Natural killer cell (primary cell): ENCODE measurements at places on chromosomes 1 and 21. TPM values are rescaled to one million over a fixed set of nuclear protein-coding genes. Genes with fewer than 3 reads are reported as not detected.

PRAMEF12 gene
- not detected for total RNA-seq

CGN gene
- total RNA-seq, result 0.80 TPM

AADACL3 gene
- total RNA-seq, result not detected

BARHL2 gene
- not detected for total RNA-seq

- DNase-seq, result no peak
These were observed 53.1 kb upstream of the GPR37L1 start for GRCh38 chr1:202069662-202070061.

- no peak for DNase-seq
These were observed 88.5 kb upstream of the VCAM1 start for GRCh38 chr1:100631015-100631551.

- DNase-seq, result no peak
These were observed 39.3 kb downstream of the MAGI3 start for GRCh38 chr1:113429461-113430153.

GRCh38 chr1:12053752-12054548 is 9.2 kb upstream of the TNFRSF8 start:
- DNase-seq, result no peak

GRCh38 chr1:210364479-210364878 is 35.8 kb downstream of the HHAT start:
- no peak for DNase-seq

- no peak for DNase-seq
These were observed 62.2 kb upstream of the RUNX3 start for GRCh38 chr1:24992124-24992760.

GRCh38 chr1:219413536-219413935 is 199.4 kb downstream of the ZC3H11B start:
- no peak for DNase-seq

DNA sequence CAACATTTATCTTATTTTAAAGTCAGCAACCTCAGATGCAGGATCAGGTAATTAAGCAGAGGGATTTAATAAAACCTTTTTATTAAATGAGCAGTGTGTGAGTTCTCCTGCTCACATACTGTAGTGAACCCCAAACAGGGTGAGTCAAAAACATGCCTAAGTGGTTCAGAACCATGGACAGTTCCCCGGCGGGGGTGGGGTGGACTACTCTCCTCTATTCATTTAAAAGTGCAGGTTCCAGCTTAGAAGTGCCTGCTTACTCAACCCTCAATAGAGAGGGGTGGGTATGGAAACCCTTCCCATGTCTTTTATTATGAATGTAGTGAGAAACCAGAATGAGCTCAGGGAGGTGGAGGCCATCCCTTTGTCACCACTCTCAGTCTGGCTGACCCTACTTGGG is 397.9 kb downstream of the HHAT start:
- no peak for DNase-seq

DNA sequence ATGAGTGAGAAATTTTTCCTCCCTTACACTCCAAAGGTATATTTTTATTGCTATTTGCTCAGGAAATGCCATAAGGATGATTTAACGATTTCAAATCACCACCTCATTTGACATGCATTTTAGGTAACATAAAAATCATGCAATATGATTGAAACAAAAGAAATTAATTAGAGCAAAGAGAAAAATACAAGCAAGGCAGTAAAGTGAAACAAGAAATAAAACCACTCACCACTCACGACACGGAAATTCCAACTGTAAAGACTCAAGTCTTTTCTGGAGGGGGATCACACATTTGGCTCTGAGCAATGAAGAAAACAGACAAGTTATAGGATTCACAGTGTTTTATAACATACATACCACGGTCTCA is 86.8 kb upstream of the ARHGAP29 start:
- no peak for DNase-seq

- DNase-seq, result no peak
These were observed 55.4 kb upstream of the SCYL3 start for GRCh38 chr1:169949139-169949538.

GRCh38 chr21:44614161-44614631 is 2.3 kb downstream of the KRTAP10-8 start:
- no peak for DNase-seq

GRCh38 chr1:2428490-2428889 is 16.1 kb upstream of the PEX10 start:
- no peak for DNase-seq

GRCh38 chr1:45325851-45326506 is 716 bp upstream of the HPDL start:
- DNase-seq, result no peak

DNA sequence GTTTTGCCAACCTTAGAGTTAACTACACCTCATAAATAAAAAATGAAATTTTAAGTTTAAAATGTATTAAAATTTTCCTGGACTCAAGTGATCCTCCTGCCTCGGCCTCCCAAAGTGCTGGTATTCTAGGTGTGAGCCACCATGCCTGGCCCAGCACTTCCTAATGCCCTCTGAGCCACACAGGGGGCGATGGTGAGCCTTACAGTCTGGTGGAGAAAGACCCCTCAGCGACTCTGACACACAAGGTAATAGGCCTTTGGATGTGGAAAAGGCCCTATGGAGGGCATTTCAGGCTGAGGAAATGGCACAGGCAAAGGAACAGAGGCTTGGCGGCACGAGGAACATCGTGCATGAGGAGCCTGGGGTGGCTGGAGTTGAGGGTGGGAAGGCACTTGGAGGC is 6.7 kb downstream of the CITED4 start:
- DNase-seq, result no peak

DNA sequence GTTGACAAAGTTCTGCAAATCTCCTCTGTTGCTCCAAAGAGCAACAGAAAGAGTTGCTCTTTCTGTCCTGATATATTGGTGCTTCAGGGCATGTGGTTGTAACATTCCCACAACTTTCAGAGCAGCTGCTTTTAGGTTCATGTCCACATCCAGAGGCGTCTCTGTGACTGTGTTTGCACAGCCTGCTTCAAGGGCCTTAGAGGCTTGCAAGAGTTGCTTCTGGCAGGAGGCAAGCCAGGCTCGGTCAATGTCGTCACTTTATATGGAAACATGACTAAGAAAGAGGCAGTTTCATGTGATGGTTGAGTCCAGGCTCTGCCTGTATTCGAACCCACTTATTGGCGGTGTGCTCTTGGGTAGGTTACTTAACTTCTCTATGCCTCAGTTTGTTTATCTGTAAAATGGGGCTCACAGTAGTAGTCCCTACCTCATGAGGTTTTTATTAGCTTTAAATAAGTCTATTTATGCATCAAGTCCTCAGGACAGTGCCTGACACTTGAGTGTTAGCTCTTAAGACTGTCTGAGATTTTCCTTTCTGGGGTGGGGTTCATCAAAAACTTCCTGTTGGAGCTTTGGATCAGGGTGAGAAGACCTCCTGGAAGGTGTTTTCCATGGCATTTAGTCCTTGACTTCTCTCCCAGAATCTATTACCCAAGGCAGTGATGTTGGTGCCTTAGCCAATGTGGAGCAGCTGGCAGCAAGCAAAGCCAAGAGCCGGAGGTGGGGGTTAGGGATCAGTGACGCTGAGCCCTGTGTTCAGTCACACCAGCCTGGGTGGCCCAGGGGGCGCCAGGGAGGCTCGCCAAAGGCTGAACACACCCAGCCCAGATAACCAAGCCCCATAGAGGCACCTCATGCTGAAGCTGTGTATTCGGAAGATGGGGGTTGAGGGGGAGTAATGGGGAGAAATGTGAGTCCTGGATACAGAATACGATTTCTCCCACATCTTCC is 18.9 kb downstream of the LHX4 start:
- no peak for DNase-seq

DNA sequence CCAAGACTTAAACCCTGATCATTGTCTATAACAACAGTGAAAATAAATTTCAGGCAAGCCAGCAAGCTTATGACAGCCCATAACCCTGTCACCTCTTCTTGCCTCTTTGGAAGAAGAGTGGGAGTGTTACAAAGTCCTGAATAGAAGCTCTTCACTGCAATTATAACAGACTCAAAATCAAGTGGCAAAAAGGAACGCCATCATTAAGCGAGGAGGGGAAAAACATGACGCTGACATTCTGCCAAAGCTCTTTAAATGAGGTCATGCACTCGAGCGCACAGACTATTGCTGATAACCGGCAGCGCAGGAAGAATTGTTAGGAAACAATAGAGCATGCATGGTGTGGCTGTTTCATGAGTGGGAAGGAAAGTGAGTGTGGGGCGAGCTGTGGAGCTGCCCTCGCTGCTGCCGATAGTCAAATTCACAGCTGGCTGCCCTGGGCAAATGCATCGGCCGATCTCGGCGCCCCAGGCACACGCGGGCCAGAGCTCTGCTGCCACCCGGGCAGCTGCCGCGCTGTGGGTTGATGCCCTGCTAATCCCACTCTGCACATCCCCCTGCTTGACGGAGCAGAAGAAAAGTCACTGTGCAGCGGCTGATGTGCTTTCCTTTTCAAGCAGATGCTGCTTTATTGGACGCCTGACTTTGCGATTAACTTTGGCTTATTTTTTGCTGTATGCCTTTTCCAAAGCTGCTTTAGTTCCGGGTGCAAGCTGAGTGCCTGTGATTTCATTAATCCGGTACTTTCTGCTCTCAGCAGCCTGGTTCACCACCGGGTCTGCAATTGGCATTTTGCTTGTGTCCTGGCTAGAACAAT is 102.4 kb upstream of the ST6GALNAC5 start:
- no peak for DNase-seq

DNA sequence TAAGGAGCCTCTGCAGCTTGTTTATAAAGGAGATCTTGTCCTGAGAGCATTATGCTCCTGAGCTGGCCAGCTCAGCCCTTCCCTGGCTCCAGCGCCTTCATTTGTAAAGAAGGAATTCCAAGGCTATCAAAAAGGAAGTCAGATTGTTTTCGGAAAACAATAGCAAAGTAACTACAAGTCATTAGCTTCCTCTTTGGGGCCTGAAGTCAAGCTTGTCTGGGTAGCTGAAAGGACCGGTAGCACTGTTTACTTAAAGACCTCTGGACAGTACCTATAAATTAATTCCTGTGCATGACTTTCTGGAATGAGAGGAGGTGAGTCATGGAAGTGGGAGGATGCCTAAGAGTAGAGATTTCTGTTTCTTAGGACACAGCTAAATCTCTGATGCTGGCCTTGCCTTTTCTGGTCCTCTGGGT is 20.7 kb upstream of the GJA5 start:
- DNase-seq, result no peak

GRCh38 chr1:235917267-235917811 is 50.6 kb upstream of the LYST start:
- DNase-seq, result no peak

DNA sequence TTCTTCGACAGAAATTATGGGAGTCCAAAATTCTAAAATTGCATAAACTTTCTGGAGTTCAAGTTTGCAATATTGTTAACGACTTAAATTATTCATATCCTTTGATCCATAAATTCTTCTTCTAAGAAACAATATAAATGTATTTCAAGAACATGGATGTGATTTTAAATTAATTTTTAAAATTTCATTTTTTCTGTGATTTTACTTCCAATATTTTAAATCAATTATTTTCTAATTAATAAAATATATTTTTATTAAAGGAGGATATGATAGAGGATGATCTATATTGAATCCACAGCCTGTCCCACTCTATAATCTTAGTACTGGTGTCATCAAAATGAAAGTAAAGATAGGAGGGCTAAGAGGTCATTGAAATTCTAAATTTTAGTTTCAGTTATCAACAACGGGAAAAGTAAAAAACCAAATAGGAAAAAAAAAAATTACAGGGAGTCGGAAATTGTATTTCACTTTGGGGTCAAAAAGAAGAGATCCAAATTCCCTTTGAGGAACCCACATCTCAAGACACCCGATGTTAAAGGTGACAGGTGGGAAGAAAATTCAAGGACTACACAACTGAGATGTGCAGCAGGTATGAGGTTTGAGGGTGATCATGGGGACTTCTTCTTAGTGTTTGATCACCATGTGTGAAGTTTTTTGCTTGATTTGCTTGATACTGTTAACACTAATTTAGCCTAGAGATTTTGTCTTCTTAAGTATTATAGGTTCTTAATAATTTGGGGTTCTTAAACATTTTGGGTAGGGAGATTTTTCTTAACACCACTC is 154.8 kb upstream of the RGS18 start:
- no peak for DNase-seq

DNA sequence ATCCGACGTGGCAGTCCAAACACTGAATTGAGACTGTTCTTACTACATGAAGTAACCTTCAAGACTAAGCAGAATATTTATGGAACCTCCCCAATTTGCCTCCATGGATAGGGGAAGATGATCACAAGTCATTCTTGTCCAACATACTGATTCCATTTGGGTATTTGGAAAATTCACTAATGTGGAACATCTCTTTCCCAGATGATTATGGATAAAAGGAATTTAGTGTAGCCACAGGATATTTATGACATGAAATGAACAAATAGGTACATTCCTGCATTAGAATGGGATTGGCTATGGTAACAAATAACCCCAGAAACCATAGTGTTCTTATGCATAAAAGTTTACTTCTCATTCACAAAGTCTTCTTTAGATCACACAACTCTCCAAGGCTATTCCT is 40.2 kb upstream of the SGIP1 start:
- DNase-seq, result no peak

- DNase-seq, result no peak
These were observed 98.0 kb downstream of the ETS2 start for GRCh38 chr21:38903690-38904139.

GRCh38 chr1:235336903-235337302 is 8.5 kb downstream of the GGPS1 start:
- no peak for DNase-seq

GRCh38 chr1:166692346-166692745 is 146.9 kb upstream of the POGK start:
- DNase-seq, result no peak

- no peak for DNase-seq
These were observed 56.1 kb downstream of the SLAMF6 start for GRCh38 chr1:160466961-160467360.

DNA sequence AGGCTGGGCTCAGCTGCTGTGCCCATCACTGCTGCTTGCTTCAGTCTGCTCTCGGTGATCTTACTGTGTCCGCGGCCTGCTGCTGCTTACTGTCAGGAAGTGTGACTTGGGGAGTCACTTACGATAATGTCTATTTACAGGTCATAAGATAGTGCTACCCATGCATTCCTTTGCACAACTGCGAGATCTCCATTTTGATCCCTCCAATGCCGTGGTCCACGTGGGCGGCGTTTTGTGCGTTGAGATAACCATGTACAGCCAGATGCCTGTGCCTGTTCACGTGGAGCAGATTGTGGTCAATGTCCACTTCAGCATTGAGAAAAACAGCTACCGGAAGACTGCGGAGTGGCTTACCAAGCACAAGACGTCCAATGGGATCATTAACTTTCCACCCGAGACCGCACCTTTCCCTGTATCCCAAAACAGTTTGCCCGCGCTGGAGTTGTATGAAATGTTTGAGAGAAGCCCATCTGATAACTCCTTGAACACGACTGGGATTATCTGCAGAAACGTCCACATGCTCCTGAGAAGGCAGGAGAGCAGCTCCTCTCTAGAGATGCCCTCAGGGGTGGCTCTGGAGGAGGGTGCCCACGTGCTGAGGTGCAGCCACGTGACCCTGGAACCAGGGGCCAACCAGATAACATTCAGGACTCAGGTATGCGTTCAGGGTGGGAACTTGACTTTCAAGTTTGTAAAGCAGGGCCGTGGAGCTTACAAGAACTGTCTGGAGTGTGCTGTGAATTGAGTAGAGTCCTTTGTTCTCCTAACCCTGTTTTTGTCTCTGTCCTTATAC is 24.4 kb upstream of the PWP2 start:
- peak; percentile 51 for DNase-seq
